NCI-H1930 (cell line): ENCODE measurements at places on chromosomes 7 and 10.

DNA sequence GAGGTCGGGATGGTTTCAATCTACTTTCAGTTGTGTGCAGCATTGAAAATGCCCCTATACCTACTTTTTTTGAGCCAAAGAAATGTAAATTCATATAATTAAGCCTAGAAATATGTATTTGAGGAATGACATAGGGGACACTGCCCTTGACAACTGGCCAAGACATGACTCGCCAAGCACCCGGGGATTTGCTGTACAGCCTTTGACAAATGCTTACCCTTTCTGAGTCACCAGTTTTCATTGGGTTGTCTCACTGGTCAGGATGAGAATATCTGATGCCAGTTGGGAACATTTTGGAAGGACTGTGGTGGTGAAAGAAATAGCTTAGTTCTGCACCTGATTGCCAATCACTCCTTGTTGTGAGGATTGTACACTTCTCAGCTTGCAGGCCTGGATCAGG is 166.8 kb upstream of the HABP2 start:
- DNase-seq, result no peak

- no peak for DNase-seq
These were observed 376 bp downstream of the GNA12 start for GRCh38 chr7:2843711-2844152.

GRCh38 chr7:116629051-116629463 is 42.9 kb upstream of the MET start:
- no peak for DNase-seq

- no peak for DNase-seq
These were observed 291.5 kb upstream of the ZNF32 start for GRCh38 chr10:43939939-43940820.

DNA sequence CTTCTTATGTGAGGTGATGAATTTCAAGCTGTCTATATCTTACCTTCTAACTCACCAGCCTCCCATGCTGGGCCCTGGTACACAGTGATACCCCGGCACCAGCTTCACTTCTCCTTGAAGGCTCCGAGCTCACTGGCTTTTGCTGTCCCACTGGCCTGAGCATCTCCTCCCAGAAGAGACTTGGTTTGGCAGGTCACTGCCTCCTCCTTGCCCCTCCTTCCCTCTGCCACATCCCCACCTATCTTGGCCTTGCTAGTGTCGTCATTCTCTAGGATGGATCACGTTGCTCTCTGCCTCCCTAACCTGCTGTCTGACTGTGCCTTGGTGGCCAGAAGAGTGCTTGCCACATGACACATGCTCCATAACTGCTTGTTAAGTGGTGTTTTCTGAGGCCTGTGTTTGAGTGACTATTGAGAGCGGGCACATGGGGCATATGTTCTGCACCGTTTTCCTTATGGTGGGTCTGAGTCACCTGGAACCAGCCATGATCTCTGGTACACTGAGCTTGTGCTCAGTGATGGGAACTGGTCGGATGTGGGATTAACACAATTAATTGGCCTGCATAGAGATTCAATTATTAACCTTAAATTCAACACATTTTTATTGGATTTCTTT is 86.5 kb downstream of the TMEM178B start:
- DNase-seq, result no peak

GRCh38 chr10:35608328-35608672 is 3.2 kb downstream of the GJD4 start:
- DNase-seq, result no peak
